ENCODE measurements at places on chromosomes 5 and 9.
A peak's percentile ranks its signal among the peaks of the same experiment; 100 is the strongest.

GRCh38 chr9:127489471-127490115 lies 38.3 kb downstream of the LRSAM1 start:
- DNase-seq, result no peak

DNA sequence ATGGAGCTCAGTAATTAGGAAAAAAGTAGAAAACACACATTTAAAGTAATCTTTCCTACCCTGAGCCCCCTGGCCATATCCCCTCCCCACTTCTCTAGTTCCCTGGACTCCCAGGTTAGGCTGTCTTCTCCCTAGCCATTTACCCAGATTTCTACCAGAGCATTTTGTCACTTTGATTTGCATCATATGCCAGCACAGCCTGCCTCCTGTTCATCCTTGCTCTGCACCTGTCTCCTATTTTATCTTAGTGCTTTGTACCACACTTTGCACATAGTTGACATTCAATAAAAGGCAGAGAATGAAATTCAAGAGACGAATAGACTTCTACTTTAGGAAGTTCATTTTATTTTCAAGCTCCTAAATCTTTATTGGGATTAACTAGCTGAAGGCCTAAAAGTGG lies 344.5 kb downstream of the EBF1 start:
- no peak for DNase-seq

DNA sequence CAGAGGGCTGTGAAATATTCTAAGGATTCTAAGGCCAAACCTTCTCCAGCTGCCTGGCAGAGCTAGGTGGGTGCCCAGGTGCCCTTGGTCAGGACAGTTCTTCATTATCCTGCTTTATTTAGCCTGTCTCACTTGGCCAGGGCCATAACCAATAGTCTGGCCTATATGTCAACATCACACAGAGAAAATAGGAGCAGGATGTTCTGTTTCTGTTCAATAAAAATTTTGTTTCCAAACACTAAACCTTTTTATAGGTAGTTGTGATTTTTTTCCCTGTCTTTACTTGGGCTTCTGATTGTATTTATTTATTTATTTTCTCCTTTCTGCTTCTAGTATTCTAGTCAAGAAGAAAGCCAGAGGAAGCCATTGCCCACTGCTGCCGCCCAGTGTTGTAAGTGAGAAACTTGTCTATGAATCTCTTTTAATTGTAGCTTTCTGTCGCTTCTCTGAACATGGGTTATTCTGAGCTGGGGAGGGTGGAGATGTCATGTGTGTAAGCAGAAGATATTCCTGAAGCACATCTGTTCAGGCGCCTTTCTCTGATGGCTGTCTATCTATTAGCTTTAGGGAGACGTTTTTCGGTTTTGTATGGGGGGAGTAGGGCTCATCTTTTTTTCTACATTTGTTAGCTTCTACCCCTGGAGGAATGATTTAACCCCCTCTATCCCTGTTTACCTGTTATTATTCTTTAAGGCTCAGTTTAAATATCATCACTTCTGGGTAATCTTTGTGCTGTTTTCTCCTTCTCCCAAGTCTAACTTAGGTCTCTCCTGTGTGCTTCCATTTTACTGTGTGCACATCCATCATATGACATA lies 97.1 kb downstream of the UNC13B start:
- peak; percentile 72 for DNase-seq

DNA sequence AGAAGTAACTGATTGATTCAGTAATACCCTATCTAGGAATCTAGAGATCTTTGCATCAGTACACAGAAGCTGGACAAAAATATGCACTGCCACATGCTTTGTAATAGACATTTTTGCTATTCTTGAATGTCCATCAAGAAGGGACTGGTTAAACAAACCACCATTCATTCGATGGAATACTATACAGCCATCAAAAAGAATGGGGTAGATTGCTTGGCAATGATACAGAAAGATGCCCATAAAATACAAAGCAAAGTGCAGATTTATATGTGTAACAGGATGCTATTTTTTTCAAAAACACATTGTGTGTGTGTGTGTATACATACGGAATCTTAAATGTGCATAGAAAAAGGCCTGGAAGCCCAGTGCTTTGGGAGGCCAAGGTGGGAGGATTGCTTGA lies 7.6 kb downstream of the TNIP1 start:
- DNase-seq, result no peak

- DNase-seq, result no peak
These were observed 716.3 kb downstream of the BRINP1 start for GRCh38 chr9:118652912-118653311.
